ENCODE measurements at places on chromosomes 4 and X. TPM values are rescaled to one million over a fixed set of nuclear protein-coding genes. Genes with fewer than 3 reads are reported as not detected.

Gene IL2RG
- 2.0 TPM for total RNA-seq

Gene ATOH1
- not detected for total RNA-seq

Gene GIMD1
- total RNA-seq, result not detected

Gene NLGN3
- total RNA-seq, result 0.81 TPM

Gene SSX1
- not detected for total RNA-seq
